Esophagus mucosa (tissue), 1 donor: ENCODE measurements at places on chromosomes 6 and 20. TPM values are rescaled to one million over a fixed set of nuclear protein-coding genes. Genes with fewer than 3 reads are reported as not detected.

DNA sequence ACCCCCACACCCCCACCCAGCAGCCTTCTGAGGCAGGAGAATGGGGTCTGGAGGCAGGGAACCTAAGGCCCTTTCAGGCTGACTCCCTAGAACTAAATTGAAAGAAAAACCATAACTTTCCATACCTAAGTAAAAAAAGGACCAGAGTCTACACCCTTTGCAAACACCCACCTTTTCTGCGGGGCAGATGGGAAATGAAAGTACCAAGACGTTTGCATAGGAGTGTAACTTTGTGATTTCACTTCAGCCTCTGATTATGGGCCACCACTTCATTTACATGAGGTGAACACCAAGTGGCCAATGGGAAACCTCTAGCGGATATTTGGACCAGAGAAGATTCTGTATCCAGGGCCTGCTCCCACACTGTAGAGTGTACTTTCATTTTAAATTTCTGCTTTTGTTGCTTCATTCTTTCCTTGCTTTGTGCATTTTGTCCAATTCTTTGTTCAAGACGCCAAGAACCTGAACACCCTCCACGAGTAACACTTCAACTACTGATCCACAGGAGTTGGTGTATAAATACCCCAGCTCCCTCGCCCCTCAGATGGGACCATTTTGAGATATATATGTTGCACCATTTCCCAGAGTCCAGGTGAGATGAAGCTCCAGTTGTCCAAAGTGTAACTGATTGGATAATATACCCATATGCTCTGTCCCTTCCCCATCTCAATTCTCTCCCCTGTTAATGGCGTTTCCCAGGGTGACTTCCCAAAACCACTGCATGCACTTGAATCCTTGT, 18.9 kb upstream of the SRSF6 start:
- ATAC-seq: no peak

Gene MYLK2
- total RNA-seq: 0.12 TPM

Gene NEURL2
- total RNA-seq: 1.9 TPM

- ATAC-seq: no peak
These were observed 62.5 kb downstream of the METTL24 start for GRCh38 chr6:110295451-110296165.

Gene GSS
- total RNA-seq: 56.9 TPM

Gene CENPW
- 43.3 TPM for total RNA-seq

Gene OPN5
- not detected for total RNA-seq

Gene GGTLC1
- not detected for total RNA-seq

Gene ANKRD66
- not detected for total RNA-seq

Gene JPH2
- total RNA-seq: 1.0 TPM

GRCh38 chr6:110474500-110474899, 1.9 kb downstream of the SLC22A16 start:
- ATAC-seq: no peak

Gene KIFC1
- total RNA-seq: 19.0 TPM

Gene TPX2
- total RNA-seq: 32.6 TPM

GRCh38 chr6:81940451-81940985, 188.0 kb upstream of the TENT5A start:
- no peak for ATAC-seq

Gene SLC12A5
- total RNA-seq: not detected
